Gastroesophageal sphincter (tissue), 4 donors: ENCODE measurements at places on chromosomes 5 and 9.
A peak's percentile ranks its signal among the peaks of the same experiment; 100 is the strongest.

GRCh38 chr9:137085920-137086530, 760 bp upstream of the MAN1B1 start:
- ATAC-seq, result peak; percentile 15

GRCh38 chr9:91963711-91964240, 13.7 kb upstream of the ROR2 start:
- ATAC-seq, result no peak

DNA sequence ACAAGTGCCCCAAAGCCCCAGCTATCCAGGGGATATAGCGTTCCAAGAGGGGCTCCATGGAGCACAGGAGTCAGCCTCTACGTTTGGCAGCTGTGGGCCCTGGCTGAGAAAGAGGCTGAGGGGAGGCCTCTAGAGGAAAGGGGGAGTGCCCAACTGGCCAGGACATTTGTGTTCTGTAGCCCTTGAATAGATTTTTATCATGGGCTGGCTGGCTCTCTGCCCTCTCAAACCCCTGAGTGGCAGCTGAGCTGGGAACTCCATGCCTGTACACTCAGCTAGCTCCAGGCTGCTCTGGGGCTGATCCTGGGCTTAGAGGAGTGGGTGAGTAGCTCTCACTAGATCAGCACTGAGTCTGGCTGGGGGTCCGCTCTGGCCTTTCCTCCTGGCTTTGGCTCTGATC, 285.0 kb downstream of the ZSWIM6 start:
- ATAC-seq, result no peak

DNA sequence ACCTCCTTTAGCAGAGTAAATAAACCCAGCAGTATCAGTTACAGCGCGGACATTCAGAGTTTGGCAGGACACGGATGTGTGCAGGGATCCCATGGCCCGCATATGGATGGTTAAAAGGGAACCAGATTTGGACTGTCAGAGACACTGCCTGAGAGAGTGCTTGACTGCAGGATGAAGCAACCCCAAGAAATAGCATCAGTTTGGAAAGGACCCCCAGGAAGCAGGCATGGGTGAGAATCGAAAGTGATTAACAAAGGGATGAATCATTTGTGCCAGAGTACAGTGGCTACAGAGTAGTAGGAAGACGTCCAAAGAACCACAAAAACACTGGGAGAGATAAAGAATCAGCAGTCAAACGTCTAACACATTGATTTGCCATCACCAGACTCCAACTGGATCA, 5.5 kb downstream of the C7 start:
- ATAC-seq, result peak; percentile 22

GRCh38 chr9:98168941-98169488, 23.4 kb downstream of the CORO2A start:
- no peak for ATAC-seq

DNA sequence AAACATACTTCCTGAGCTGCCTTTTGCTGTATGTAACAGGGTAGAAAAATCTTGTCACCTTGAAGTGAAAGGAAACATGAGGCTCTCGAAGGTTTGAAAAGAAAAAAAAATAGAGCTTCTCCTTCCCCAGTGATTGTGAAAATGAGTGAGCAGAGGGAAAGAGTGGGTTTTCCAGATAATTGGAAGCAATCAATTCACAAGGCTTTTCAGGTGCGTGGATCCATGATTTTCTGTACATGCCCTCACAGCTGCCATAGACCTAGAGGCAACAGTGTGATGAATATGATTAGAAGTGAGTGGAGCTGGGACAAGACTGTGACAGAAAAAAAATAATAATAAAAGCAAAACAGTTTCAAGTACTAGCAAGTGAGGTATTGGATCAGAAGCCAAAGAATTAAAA, 1422.5 kb upstream of the CDH6 start:
- no peak for ATAC-seq

- no peak for ATAC-seq
Measured at GRCh38 chr9:19999491-20000057, 210.7 kb upstream of the SLC24A2 start.

GRCh38 chr9:134548185-134548584, 93.4 kb upstream of the COL5A1 start:
- no peak for ATAC-seq

GRCh38 chr5:65765582-65765981, 43.6 kb downstream of the NLN start:
- ATAC-seq, result no peak

DNA sequence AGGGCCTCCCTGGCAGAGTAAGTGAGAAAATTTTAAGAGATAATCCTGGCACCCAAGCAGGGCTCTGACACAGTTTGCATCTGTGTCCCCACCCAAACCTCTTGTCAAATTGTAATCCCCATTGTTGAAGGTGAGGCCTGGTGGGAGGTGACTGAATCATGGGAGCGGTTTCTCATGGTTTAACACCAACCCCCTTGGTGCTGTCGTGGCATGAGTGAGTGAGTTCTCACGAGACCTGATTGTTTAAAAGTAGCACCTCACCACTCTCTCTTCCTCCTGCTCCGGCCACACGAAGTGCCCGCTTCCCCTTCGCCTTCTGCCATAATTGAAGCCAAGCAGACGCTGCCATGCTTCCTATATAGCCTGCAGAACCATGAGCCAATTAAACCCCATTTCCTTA, 80.1 kb downstream of the FBXW11 start:
- no peak for ATAC-seq

- no peak for ATAC-seq
Measured at GRCh38 chr5:73564675-73565074, 764 bp downstream of the ANKRA2 start.

DNA sequence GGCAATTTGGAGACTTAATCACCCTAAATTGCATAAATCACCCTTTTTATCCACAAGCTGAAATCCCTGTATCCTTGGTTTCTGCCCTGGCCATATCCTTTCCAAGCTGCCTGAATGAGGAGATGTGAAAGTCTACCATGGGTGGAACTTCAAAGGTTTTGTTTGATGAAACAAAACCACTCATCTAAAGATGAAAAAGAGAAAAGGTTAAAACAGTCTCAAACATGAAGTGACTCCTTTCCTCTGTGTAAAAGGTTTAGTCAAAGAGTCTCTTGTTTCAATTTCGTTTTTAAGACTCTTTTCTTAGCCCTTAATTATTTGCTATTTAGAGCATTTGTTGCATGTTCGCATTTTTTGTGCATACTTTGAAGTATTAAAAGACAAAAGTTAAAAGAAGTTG, 11.2 kb downstream of the SLC45A2 start:
- no peak for ATAC-seq

DNA sequence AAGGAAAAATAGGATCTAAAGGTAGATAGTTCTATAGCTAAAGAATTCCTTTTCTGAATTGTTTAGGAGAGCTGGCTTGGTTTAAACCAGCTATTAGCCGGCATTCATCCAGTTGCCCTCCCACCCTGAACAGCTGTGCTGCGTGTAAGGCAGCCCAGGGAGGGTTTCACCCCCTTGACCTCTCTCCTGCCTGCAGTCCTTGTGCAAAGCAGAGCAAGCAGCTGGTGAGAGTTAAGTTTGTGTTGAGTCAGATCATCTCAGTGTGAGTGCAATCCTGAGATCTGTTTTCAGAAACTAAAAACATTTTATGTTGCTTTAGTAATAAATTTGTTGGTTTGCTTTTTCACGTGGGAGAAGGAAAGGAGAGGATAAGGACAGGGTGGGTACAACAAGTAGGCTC, 13.0 kb downstream of the SLC25A25 start:
- ATAC-seq, result peak; percentile 82
